Mesenteric fat pad (tissue), 1 donor: ENCODE measurements at places on chromosomes 2 and 18. TPM values are rescaled to one million over a fixed set of nuclear protein-coding genes. Genes with fewer than 3 reads are reported as not detected.
A peak's percentile ranks its signal among the peaks of the same experiment; 100 is the strongest.

- no peak for DNase-seq
Observed at GRCh38 chr18:22324191-22325131, 93.3 kb downstream of the CTAGE1 start.

GRCh38 chr2:151651274-151651673 is 83.0 kb downstream of the NEB start:
- no peak for DNase-seq

GRCh38 chr2:134181219-134181618 is 72.7 kb upstream of the MGAT5 start:
- DNase-seq = no peak

DNA sequence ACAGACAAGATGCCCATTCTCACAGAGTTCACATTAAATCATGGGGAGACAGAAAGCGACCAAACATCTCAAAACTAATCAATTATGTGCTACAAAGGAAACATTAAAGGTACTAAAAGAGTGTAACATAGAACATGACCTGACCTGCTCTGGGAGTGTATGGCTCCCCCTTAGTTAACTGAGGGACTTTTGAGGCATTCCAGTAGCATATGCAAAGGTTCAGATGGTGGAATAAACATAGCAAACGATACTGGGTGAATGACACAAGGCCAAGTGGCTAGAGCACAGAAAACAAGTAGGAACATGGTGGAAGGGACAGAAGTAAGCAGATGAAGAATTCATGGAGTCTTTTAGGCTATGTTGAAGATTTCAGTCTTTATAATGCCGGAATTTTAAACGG is 11.9 kb downstream of the PPP3R1 start:
- DNase-seq = no peak

DNA sequence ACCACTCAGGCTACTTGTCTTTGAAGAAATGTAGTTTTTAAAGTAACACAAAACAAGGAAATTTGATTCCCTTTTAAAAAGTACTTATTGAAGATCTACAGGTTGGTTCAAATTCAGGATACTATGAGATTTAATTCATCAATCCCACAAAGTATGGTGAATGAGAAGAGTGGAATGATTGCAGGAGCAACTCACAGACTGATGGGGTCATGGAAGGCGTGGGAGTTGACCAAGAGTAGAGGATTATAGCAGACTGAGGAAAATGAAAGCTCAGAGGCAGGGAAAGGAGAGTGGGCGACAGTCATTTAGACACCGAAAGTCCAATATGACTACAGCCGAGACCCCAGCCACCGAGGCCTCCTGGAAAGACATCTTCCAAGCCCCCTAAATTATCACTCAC is 12.5 kb upstream of the DAPL1 start:
- DNase-seq = no peak

DNA sequence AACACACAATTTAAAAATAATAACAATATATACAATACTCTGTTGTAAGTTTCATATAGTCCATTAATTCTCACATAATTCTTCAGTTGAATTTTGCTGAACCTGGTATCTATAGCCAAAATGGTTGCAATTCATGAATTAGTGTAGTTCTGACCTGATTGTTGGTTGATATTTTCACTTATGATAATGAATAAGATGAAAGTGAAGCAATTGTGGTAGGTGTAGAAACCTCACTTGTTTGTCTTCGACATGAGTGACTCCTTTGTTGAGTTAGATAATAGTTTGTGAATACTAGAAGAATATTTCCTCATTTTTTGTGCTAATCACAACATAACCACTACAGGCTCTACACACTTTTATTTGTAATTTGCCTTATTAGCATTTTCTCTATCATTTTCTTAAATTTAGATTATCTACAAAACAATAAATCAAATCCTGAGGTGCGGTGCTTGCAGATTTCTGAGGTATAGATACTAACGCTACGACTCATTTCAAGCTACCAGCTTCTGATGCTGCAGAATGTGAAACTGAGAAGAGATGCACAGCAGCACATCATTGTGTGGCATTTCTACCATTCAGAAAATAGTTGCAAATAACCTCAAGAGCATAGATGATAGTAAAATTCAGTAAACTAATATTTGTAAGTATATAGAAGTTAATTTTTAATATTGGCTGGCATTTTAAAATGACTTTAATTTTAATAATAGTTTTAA is 117.9 kb downstream of the KCNH7 start:
- DNase-seq = no peak

- DNase-seq = no peak
Observed at GRCh38 chr2:13822365-13822764, 810.2 kb upstream of the LRATD1 start.

GRCh38 chr18:58481321-58482180 is 147.3 kb downstream of the ALPK2 start:
- no peak for DNase-seq

DNA sequence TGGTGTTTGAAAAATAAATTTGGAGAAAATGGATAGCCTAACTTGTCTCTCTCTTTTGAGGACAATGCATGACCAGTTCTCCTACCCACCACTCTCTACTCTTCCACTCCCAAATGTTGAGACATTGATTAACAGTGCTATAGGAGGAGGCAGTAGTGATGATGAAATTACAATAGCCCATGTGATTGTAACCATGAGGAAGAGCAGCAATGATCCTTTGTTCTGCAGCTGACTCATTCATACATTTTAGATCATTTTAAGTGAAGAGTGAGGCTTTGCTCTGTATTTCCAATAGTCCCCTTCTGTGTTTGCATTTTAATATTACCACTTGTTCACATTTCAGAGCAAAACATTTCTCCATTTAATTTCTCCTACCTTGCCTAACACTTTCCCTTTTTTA is 592.3 kb downstream of the THSD7B start:
- no peak for DNase-seq

- no peak for DNase-seq
Observed at GRCh38 chr18:31610286-31611205, 18.9 kb downstream of the TTR start.

DNA sequence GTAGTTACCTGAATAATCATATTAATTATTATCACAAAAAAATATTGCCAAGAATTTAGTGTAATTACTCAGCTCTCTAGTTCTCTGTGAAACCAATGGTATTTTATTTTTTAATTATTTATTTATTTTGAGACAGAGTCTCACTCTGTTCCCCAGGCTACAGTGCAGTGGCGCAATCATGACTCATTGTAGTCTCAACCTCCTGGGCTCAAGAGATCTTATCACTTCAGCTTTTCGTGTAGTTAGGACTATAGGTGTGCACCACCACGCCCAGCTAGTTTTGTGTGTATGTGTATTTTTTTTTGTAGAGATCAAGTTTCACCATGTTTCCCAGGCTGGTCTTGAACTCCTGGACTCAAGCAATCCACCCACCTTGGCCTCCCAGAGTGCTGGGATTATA is 440.4 kb upstream of the CDH20 start:
- no peak for DNase-seq

DNA sequence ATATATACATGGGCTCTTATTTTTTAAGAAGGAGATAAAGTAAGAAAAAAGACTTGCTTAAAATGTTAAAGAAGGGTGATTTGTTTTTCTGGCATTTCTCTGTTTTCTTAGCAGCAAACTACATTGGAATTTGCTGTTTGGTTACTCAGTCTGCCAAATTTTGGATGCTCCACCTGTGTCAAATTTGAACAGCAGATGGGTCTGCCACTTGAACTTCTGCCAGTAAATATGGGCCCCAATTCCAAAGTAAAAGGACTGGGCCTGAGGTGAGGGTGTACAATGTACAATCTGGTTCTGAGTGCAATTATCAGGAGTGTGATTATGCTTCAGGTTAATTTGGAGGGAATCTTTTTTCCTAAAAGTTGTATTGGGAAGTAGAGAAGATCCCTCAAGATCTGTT is 794.5 kb downstream of the DSC3 start:
- no peak for DNase-seq

DNA sequence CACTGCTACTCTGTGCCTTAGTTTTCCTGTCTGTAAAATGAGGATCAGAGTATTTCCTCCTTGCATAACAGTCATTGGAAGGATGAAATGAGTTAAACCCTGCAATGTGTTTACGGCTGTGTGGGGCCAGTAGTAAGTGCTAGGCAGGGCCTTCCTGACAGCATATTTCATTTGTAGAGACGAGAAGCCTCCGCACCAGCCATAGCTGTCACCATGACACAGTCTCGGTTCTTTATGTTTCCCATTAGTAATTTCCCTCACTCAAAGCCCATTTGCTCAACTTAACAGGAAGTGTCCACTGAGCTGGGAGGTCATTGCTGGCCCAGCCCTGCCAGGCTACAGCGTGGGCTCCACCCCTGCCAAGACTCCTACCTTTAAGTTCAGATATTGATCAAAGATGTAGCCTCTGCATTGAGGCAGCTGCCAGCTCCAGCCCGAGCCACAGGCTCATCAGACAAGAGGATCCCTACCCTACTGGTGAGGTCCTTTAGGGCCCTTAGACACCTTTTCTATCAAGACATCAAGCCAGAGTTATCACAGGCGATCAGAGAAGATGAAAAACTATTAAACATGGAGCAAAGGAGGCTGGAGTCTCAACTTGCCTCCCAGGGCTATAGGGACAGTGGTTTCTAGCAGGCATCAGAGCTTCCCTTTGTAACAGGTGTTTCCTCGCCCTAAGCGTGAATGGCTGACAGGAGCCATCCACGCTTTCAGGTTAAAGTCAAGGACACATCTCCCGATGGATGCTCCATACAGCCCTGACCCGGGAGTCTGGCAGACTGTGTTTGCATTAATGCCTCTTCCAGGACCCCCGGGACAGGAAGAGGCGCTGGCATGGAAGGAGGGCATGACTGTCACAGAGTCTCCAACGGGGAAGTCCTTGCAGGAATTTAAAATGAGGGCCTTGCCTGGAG is 251.7 kb downstream of the NDUFA10 start:
- peak; percentile 80 for DNase-seq

- no peak for DNase-seq
Observed at GRCh38 chr2:157420771-157421323, 23.0 kb downstream of the CYTIP start.

- DNase-seq = no peak
Observed at GRCh38 chr2:28664120-28664842, 87.3 kb upstream of the PPP1CB start.

- no peak for DNase-seq
Observed at GRCh38 chr18:32542221-32542798, 71.6 kb upstream of the GAREM1 start.

The ZNF385B gene
- 0.39 TPM for total RNA-seq

The ITPRIPL1 gene
- 3.1 TPM for total RNA-seq

The MAB21L4 gene
- not detected for total RNA-seq

The REEP1 gene
- total RNA-seq = 0.96 TPM

The POU3F3 gene
- total RNA-seq = not detected

The RGPD3 gene
- total RNA-seq = 0.42 TPM

The DRC1 gene
- not detected for total RNA-seq

The GAL3ST2 gene
- total RNA-seq = not detected

The CFAP65 gene
- total RNA-seq = not detected

The C2orf15 gene
- 0.32 TPM for total RNA-seq

The COL4A4 gene
- 0.45 TPM for total RNA-seq

The LRRTM4 gene
- 0.55 TPM for total RNA-seq

The KCNG2 gene
- 0.51 TPM for total RNA-seq
